Sciatic nerve (tissue), 2 donors: ENCODE measurements at places on chromosomes 7 and 10. TPM values are rescaled to one million over a fixed set of nuclear protein-coding genes. Genes with fewer than 3 reads are reported as not detected.

Gene SPDYE8
- not detected for total RNA-seq

Gene RNLS
- total RNA-seq, result 5.5 TPM

Gene MAT1A
- not detected for total RNA-seq

Gene FIS1
- total RNA-seq, result 231 TPM

Gene ZNF746
- 19.3 TPM for total RNA-seq

DNA sequence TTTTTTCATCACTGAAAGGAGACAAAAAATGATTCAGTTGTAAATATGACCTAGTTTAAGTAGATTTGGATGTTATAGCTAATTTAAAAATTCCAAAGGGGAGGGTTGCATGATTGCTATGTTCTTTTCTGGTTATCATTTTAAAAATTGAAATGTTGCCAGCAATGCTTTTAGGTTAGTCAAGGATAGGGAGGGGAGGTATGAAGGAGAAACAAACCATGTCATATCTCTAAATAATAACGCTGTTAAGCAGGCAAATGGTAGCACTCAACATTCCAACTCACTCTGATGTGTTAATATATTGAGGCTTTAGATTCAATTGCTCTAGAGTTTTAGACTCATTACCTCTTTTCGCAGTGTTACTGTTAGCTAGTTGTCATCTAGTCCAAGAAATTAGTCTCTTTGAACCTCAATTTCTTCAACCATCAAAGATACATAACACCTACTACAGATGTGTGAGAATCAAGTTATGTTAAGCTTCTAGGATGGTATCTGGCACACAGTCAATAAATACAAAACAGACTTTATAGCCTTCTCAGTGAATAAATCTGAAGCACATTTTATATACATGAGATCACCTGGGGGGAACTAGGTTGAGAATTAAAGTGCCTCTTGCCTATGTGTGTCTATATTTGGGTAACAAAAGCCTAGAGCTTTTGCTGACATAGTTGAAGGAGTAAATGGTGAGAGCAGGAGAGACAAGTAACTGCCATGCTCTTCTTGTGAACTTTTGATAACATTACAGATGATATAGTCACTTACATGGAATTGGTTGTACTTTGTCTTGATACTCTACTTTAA lies 124.9 kb downstream of the CSTF2T start:
- DNase-seq, result no peak

- DNase-seq, result no peak
Measured at GRCh38 chr10:129058664-129059155, 408.3 kb upstream of the MGMT start.

GRCh38 chr7:77464589-77464988 lies 48.4 kb upstream of the GSAP start:
- DNase-seq, result no peak

- DNase-seq, result peak; percentile 71
Measured at GRCh38 chr10:116783011-116783655, 40.8 kb upstream of the HSPA12A start.

- no peak for DNase-seq
Measured at GRCh38 chr7:150992051-150992640, 1.3 kb downstream of the NOS3 start.

DNA sequence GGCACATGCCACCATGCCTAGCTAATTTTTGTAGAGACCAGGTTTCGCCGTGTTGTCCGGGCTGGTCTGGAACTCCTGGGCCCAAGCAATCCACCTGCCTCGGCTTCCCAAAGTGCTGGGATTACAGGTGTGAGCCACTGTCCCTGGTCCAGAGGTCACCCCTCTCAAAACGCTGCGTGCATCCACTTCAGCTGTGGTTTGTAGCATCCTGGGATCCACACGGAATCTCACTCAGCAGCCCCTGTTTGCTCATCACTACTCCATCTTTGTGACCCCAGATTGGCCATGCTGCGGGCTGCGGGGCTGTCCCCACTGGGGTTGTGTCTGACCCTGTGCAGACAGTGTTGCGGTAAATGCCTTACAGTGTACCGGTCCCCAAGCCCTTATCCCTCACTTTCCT lies 3.5 kb downstream of the INPP5A start:
- peak; percentile 47 for DNase-seq

DNA sequence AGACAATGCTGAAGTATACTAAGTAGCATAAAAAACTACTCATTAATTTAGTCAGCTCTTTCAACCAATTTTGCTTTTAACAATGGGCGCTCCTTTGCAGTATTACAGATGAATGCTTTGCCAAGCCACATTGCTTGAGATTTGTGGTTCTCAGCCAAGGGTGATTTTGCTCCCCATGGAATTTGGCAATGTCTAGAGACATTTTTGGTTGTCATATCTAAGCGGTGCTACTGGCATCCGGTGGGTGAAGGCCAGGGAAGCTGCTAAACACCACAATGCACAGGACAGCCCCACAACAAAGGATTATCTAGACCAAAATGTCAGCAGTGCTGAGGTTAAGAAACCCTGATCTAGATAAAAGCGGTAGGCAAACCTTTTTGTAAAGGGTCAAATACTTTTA lies 112.0 kb downstream of the UBE2H start:
- DNase-seq, result no peak

- no peak for DNase-seq
Measured at GRCh38 chr10:3331187-3331586, 158.6 kb upstream of the PITRM1 start.

DNA sequence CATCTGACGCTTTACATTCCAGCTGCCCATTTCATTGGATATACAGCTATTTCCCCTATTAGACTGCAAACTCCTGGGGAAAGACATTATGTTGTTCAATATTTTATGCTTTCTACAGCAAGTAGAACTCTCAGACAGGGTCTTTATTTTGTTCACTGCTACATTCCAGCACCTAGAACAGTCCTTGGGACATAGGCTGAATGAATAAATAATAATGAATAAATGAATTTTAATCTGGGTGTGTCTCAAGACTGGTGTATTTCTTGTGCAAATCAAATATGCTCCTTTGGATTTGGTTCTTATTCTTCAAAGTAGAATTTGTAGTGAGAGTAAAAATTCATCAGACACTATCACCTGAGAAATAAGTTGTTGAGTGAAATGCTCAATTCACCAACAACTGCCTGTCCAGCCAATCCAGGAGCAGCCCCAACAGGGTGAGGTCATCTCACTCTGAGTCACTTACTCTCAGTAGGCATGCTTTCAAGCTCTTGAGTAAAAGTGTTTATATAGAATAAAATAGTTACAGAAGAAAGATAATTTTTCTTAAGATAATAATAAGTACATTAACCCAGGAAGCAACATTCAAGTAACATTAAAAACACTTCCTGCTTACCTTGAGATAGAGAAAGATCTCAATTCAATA lies 287.5 kb upstream of the NPVF start:
- DNase-seq, result no peak
